AG08395 (cell line): ENCODE measurements at places on chromosomes 1 and 21.

DNA sequence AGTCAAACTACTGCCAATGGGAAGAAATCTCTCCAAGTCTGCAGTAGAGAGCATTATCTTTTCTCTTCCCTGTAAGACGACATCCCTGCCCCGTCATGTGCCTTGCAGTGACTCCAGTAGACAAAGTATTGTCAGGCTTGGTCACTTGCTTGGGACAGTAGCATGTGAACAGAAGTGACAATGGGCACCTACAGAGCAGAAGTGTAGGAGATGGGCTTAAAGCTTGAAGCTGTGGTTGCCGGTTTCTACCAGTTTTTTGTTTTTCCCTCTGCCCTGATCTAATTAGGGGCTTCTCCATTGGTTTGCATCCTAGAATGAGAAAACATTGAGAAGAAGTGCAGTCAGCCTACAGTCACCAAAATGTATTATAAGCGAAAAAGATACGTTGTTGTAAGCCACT lies 12.7 kb downstream of the F3 start:
- DNase-seq: no peak

GRCh38 chr1:91078859-91079258 lies 57.0 kb upstream of the ZNF644 start:
- no peak for DNase-seq

DNA sequence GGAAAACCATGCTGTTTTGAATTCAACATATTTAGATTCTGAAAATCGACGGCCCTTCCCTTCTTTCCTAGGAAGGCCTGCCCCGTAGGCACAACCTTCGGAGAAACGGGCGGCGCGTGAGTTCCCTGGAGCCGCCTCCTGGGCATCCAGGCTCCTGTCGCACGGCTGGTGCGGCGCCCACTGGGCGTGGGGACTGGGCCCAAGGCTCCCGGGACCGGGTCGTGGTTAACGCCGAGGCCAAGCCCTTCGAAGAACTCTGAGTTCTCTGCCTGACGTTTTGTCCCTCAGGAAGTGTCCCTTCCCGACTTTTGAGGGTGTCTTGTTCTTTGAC lies 19.2 kb upstream of the TBX15 start:
- DNase-seq: no peak

DNA sequence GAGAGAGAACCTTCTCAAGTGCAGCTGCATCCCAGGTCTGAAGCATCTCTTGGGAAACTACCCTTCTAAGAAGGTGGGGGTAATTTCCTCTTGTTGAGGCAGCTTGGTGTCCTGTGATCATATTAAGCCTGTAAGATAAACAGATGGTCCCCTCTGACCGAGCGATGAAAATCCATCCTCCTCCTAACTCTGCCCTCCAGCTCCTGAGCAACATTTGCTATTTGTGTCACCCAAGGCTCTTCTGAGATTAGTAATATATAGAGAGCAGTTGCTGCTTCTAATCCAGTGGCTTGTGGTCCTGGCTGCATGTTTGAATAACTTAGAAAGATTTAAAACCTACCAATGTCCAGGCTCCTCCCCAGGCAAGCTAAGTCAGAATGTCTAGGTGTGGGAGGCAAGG lies 123.7 kb downstream of the DISC1 start:
- no peak for DNase-seq

- DNase-seq: no peak
Measured at GRCh38 chr1:220241072-220241663, 31.1 kb downstream of the RAB3GAP2 start.

GRCh38 chr1:6704746-6705145 lies 3.1 kb upstream of the DNAJC11 start:
- no peak for DNase-seq

- no peak for DNase-seq
Measured at GRCh38 chr1:187481581-187482148, 652.9 kb downstream of the PLA2G4A start.

GRCh38 chr1:212699625-212700222 lies at the start of gene BATF3:
TSS of gene BATF3 (minus strand) at chr1:212699840. CDS start at chr1:212699762, 78 bp downstream.
- DNase-seq: peak; percentile 29

DNA sequence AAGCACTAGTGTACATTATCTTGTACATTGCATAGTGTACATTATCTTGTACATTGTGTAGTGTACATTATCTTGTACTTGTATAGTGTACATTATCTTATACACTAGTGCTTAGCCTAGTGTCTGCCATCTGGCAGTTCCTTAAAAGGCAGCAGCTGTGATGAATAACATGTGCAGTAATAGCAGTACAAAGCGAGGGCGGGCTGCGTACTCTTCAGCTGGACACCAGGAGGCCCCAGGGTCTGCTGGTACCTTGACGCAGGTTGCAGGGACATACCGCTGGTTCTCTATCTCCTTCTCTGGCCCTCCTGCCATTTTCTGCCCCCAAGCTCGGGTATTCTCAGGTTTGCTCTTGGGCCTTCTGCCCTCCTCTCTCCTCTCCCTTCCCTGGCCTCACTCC lies 149.6 kb downstream of the SEC16B start:
- DNase-seq: no peak

DNA sequence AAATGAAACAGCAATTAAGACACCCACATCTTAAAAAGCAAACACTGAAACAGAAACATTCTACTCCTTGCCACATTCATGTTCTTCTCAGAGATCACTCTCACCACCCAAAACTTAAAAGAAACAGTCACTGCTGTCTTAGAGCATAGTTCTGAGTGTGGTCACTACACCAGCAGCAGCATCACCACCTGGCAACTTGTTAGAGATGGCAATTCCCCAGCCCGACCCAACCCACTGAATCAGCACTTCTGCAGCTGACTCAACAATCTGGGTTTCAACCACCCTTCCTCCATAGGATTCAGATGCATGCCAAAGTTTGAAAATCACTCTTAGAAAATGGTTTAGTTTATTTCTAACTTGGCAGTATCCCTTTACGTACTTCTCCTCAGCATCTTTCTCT lies 126.1 kb downstream of the CDC42BPA start:
- peak; percentile 92 for DNase-seq
